Activated CD4-positive, alpha-beta T cell treated with anti-CD3 and anti-CD28 coated beads for 24 hours (primary cell): ENCODE measurements at places on chromosomes 1 and 21.

DNA sequence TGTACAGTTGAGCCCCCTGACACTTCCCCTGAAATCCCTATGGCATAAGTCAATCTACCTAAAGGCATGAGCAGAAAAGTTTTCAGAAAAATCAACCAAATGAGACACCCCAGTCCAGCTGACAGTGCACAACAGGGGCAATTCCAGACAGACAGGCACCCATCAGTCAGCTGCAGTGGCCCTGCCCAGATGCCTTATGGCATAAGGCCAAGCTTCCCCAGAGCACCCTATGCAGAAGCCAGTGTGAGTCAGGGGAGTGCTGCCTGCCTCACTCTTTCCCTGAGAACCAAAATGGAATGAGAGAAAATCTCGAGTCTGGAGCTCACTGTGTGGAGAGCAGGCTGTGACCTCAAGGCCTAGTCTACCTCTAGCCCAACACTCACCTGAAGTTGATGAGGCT lies 38.1 kb downstream of the MRAP start:
- DNase-seq, result no peak

GRCh38 chr1:29860056-29860455 lies 623.7 kb downstream of the PTPRU start:
- no peak for DNase-seq

GRCh38 chr1:33295023-33295422 lies 25.9 kb downstream of the A3GALT2 start:
- DNase-seq, result no peak

DNA sequence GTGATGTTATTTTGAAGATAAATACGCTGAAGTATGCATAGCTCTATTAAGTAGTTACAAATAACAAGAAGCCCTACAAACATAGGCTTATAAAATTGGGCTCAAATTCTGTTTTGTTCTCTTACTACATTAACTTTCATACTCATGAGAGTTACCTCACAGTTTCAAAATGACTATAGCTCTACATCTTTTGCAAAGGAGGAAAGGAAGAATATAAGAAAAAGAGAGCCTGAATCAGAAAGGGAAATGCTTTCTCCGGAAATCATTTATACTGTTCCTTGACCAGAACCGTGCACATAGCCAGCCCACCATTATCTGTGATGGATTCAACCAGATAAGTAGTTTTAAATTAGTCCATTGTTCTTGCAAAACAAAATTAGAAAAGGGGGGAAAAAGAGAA lies 1252.1 kb downstream of the NCAM2 start:
- DNase-seq, result no peak

DNA sequence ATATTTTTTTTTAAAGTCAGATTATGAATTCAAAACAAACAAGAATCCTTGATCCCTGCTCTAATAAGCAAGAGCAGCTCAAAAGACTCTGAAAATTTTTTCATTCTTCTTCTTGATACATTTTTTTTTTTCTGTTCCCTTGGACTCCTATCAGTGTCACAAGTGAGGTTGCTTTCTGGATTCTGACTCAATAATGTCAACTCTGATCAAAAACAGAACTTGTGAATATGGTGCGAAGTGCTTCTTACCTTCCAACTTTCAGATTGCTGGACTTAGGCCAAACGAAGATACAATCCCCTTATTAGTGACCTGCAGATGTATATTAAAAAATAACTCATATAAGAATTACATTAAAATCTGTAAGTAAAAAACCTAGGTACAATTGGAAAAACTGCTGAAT lies 136.1 kb downstream of the GPATCH2 start:
- DNase-seq, result no peak

- DNase-seq, result no peak
Observed at GRCh38 chr1:24949331-24949881, 19.3 kb upstream of the RUNX3 start.

- no peak for DNase-seq
Observed at GRCh38 chr1:212878418-212878817, 20.3 kb downstream of the FLVCR1 start.

DNA sequence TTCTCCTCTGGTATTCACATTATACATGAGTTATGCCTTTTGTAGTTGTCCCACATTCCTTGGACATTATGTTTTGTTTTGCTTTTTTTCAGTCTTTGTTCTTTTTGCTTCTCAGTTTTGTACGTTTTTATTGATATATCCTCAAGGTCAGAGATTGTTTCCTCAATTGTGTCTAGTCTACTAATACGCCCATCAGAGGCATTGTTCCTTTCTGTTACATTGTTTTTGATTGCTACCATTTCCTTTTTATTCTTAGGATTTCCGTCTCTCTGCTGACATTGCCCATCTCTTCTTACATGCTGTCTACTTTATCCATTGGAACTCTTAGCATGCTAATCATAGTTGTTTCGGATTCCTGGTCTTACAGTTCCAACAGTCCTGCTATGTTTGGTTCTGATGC lies 27.8 kb upstream of the MPC2 start:
- no peak for DNase-seq

GRCh38 chr21:39317134-39318090 lies 4.0 kb upstream of the BRWD1 start:
- DNase-seq, result no peak

DNA sequence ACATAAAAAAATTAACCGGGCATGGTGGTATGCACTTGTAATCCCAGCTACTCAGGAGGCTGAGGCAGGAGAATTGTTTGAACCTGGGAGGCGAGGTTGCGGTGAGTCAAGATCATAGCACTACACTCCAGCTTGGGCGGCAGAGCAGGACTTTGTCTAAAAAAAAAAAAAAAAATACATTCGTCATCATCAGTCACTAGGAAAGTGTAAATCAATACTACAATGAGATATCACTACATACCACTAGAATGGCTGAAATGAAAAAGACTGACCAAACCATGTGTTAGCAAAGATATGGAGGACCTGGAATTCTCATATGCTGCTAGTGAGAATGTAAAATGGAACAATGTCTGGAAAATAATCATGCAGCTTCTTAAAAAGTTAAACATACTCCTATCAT lies 9.3 kb downstream of the SPATA45 start:
- no peak for DNase-seq
